ENCODE measurements at places on chromosomes 13 and 19.

GRCh38 chr13:29884671-29885430, 34.4 kb upstream of the UBL3 start:
- no peak for DNase-seq

- no peak for DNase-seq
Observed at GRCh38 chr13:49436890-49437289, 7.0 kb downstream of the CAB39L start.

DNA sequence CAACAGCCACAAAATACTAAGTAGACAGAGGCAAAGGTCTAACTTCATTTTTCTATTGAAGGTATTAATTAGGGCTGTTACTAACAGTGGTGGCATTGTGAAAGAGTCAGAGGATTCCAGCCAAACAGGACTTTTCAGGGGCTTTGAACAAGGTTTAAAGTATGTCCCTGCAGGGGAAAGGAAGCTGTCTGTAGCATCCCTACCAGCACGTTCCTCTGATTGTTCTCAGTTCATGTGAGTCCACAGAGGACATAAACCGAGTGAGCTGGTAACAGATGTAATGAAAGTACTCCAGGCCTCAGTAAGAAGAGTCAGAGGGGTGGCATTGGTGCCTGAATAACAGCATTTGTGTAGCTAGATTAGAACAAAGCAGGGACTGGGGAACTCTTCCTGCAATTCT, 15.3 kb upstream of the SPATA13 start:
- DNase-seq: no peak

GRCh38 chr13:35706721-35707120, 230.2 kb upstream of the MAB21L1 start:
- no peak for DNase-seq

- no peak for DNase-seq
Observed at GRCh38 chr13:23632048-23632582, 61.9 kb downstream of the TNFRSF19 start.

GRCh38 chr19:34193876-34194275, 21.6 kb downstream of the LSM14A start:
- no peak for DNase-seq

DNA sequence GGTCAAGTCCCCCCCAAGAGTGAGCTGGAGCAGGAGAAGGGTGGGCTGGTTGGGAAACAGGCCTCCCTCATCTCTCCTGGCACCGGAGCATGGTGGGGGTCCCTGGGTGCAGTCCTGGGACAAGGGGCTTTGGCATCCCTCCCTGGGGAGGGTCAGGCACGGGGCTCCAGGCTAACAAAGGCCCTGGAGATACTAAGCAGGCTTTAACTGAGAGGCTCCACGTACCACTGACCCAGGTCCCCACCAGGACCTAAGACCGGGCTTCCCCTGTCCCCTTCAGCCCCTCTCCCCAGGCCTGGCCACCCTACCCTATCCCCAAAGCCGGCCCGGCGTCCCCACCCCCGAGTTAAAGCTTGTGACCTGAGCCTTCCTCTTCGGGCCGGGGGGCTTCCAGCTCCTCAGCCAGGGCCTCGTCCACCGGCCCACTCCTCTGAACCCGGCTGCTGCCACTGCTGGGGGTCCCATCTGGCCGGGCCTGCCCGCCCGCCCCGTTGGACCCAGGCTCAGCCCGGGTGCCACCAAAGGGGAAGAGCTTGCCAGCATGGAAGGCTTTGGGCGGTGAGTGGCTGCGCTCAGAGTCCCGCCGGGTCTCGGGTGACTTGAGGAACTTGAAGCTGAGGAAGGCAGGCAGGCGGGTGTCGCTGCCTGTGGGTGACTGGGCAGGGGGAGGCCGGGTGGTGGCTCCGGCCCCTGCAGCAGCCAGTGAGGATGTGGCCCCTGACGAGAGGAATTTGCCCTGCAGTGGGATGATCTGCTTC, 10.1 kb downstream of the ANO8 start:
- no peak for DNase-seq

GRCh38 chr13:24168979-24169378, 8.5 kb downstream of the SPATA13 start:
- DNase-seq: no peak

DNA sequence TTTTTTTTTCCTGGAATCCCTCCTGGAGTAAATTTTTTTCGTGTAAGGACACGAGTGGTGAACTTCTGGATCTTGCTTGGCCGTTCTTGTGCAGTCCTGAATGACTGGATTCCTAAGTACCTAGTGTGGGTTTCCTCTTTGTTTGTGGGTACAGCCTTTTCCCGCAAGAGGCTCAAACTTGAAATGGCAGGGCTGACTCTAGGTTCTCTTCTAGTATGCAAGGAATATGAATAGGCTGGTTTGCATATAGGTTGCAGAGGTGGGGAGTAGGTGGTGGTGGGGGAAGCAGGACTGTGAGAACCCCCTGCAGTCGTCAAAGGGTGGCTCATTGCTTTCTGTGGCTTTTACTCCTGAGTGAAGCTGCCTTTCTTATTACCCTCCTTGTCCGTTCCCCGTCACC, 13.6 kb downstream of the UBAC2 start:
- no peak for DNase-seq

- peak; percentile 56 for DNase-seq
Observed at GRCh38 chr19:42153672-42154433, 21.6 kb upstream of the POU2F2 start.

DNA sequence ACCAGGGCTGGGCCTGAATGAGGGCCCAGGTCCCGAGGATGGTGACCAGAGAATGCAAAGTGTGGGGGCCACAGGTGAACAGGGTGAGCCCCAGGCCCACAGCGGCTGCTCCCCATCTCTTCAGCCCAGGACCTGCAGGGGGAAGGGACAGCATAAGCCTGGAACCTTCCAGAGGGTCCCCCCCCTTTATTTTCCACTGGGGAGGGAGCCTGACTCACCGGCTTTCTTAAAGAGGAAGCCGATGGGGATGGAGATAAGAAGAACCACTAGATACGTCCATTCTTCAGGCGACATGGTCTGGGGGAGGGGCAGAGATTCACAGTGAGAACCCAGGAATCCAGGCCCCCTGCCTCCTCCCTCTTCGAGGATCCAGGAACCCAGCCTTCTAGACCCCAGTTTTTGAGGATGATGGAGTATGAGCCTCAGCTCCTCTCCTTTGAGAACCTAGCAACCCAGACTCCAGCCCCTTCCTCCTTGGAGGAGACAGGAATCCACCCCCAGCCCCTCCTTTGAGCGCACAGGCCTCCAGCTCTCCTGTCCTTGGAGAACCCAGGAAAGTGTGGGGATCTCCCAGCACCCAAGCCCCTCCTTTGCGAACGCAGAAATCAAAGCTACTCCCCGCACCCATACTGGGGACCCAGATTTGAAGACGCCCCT, 1.0 kb downstream of the MBOAT7 start:
- DNase-seq: no peak

DNA sequence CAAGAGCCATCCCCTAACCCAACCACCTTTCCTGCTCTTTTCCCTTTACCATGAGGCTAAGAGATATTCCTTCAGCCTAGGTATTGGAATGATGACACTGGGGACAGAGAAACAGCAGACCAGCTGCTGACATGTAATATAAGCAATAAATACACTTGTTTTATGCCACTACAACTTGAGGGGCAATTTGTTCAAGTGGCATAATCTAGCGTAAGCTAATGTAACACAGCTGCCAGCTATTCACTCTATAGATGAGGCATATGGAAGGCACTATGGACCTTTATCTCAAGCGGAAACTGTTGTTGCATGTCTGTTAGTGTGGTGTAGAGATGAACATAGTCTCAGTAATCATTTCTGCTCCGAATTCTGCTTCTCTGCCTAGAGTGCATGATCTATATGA, 111.1 kb downstream of the STARD13 start:
- peak; percentile 35 for DNase-seq

DNA sequence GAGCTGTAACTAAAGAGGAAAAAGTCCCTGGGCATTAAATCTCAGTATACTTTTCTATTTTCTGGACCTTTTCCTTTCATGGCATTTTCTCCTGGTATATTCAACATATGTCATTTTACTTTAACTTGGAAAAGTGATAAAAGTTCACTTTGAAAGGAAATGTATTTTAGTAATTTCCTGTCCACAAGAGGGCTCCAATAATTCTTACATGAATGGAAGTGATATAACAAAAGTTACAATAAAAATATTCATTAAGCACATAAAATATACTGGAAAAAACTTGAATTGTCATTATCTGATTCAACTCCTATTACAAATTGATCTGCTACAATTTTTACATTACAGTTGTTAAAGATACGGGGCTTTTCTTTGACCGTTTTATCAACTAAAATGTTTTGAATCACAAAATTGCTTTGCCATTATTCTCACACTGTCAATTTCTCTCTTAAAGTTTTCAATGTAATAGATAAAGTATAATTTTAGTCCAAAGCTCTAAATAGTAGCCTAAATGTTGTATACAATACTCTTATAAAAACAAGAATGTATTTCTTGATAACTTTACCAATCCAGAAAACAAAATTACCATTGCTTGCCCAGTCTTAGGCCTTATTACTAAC, 4.9 kb downstream of the UBL3 start:
- no peak for DNase-seq

- DNase-seq: no peak
Observed at GRCh38 chr19:35639321-35639639, 2.3 kb upstream of the ETV2 start.

DNA sequence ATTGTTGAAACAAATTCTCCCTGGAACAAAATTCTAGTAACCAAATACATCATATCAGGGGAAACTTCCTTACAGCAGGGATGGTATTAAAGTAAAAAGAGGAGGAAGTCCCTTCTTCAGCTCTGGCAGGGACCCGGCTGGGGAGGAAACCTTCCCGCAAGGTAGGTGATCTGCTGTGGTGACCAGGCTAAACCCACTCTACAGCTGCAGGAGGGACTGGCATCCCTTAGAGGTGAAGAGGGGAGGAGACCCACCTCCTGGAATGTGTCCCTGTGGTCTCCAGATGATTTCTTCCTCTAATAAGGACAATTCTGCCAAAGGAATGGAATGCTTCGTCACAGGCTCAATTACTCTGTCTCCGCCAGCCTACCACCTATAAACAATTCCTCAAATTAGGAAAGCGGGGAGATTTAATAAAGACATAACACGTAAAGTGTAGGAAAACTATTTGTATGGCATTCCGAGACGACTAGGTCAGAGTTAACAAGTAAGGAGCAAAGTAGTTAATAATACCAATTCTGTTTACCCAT, 637 bp upstream of the PDS5B start:
- no peak for DNase-seq

DNA sequence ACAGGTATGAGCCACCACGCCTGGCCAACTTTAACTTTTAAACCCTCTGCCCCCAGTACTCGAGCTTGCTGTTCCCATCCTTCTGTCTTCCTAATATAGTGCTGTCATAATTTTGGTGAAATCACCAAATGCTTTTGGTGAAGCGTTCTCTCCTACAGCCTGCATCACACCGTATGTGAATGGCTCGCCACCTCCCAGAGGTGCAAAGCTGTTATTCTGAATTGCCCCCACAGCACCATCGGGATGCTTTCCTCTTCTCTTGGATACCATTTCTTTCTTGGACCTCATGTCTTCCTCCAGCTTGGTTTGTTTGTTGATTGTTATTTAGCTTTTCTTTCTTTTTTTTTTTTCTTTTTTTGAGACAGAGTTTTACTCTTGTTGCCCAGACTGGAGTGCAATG, 53.0 kb upstream of the XPO4 start:
- DNase-seq: no peak

DNA sequence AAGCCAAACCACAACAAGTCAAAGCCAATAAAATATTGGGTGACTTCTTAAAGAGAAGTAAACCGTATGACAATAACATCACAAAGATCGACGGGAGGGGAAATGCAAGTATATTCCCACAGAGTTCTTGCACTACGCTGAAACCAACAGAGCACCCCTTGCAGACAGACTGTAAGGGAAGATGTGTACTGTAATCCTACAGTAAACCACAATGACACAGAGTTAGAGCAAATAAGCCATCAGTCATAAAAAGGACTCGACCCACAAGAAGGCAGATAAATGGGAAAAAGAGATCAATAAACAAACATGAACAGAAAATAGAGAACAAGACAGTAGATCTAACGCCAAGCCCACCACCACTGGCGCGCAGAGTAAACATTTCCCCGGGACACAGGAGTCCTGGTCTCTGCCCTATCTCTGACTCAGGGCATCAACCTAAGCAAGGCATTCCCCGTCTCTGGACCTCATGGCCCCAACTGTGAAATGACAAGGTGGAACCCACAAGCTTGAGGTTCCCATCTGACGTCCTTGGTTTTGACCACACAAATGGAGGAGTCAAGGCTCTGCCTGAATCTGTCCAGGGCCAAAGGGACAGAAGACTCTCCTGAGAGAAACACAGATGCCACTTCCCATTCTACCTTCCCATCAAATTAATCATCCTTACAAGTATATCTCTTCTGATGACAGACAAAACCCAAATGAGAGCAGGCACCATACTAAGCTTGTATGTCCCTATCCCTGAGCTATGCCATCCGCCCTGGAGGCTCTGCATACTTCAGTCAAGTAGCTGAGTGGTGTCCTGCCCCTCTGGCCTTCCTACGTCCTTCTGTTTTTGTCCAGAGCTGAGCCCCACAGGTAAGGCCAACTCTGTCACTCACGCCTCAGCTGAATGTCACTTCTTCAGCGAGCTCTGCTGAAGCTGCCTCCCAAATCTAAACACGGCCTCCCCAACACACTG, 15.0 kb downstream of the SAFB2 start:
- DNase-seq: no peak

Measured in NCI-H1436 treated with DMSO at 0.1 percent for 48 hours (cell line).